ENCODE measurements at places on chromosomes 2 and 18. TPM values are rescaled to one million over a fixed set of nuclear protein-coding genes. Genes with fewer than 3 reads are reported as not detected.

SUPT7L gene
- 12.2 TPM for total RNA-seq

FSHR gene
- total RNA-seq = not detected

IL1R1 gene
- 39.0 TPM for total RNA-seq

CACNB4 gene
- 0.20 TPM for total RNA-seq

DNA sequence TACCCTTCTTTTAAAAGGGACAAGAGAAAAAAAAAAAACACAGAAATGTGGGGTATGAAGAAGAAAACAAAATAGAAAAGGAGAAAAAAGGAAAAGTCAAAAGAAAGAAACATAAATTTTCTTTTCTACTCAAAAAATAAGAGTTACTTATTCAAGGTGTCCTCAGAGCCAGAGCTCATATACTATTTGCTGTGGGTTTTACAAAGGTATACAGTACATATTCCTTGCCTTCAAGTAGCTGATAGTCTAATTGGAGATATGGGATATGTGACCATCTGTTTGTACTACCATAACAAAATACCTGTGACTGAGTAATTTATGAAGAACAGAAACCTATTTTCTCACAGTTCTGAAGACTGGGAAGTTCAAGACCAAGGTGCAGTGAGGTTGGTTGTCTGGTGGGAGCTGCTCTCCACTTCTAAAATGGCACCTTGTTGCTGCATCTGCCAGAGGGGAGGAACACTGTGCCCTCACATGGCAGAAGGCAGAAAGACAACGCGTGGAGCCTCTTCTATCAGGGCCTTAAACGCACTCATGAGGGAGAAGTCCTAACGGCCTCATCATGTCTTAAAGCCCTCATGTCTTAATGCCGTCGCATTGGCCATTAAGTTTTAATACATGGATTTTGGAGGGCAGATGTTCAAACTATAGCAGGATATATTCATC, 33.9 kb downstream of the NBAS start:
- no peak for DNase-seq

GRCh38 chr2:97723156-97724072, 10.0 kb downstream of the ZAP70 start:
- no peak for DNase-seq

DNA sequence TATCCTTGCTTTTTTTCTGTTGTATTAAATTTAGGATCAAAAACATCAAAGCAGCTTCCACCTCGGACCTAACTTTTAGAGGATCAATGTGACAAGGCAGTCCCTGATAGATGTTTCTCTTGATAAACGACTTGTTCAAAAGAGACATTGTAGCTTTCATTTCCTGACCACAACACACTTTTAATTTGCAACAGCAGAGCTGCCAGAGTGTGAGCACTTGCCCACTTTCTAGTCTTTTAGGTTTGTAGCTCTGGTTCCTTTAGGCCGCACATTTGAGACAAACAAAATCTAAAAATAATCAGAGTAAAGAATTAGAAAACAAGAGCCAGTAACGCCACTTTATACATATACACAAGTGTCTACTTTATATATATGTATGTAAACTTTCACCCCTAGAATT, 3.1 kb downstream of the FIGN start:
- DNase-seq = no peak

Data from left lobe of liver (tissue), 2 donors.